CD4-positive, alpha-beta memory T cell (primary cell): ENCODE measurements at places on chromosomes 6 and 20.

GRCh38 chr6:132998418-132998817 lies 184.0 kb downstream of the RPS12 start:
- DNase-seq: no peak

GRCh38 chr20:58665606-58666005 lies 14.5 kb downstream of the STX16 start:
- DNase-seq: no peak

DNA sequence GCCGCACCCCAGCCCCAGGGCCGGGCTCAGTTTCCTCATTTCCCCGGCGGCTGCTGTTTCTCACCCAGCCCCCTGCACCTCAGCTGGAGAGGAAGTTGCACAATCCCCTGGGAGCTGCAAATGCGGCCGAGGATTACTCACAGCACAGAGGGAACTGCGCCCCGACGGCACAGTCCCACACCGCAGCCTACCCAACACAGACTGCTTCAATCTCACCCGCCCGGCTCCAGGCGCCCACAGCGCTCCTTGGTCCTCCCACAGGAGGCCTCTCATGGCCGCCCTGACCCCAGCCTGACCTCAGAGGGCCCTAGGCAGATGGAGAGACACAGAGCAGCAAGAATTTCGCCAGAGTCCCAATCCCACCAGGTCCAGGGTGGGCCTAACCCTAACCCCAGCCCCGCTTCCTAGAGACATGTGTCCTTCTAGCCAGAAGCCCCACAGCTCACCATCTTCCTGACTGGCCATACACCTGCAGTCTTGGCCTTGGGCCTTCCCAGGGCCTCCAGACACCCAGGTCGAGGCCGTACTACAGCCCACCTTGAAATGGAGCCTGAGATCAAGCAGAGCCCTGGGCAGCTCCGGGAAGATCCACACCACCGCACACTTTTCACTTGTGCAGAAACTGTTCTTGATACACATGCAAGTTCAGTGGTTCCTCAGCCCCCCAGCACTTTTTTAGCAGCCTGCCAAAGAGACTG lies 11.7 kb downstream of the TFEB start:
- no peak for DNase-seq

GRCh38 chr6:119961450-119961849 lies 611.9 kb upstream of the MAN1A1 start:
- DNase-seq: no peak

- DNase-seq: no peak
Observed at GRCh38 chr6:38404900-38405556, 234.7 kb downstream of the BTBD9 start.
